Common myeloid progenitor, CD34-positive (primary cell): ENCODE measurements at places on chromosomes 7 and 10.

- DNase-seq = no peak
These were observed 1.6 kb downstream of the SUV39H2 start for GRCh38 chr10:14880229-14880628.

- DNase-seq = no peak
These were observed 63.8 kb upstream of the NPS start for GRCh38 chr10:127485153-127485857.

DNA sequence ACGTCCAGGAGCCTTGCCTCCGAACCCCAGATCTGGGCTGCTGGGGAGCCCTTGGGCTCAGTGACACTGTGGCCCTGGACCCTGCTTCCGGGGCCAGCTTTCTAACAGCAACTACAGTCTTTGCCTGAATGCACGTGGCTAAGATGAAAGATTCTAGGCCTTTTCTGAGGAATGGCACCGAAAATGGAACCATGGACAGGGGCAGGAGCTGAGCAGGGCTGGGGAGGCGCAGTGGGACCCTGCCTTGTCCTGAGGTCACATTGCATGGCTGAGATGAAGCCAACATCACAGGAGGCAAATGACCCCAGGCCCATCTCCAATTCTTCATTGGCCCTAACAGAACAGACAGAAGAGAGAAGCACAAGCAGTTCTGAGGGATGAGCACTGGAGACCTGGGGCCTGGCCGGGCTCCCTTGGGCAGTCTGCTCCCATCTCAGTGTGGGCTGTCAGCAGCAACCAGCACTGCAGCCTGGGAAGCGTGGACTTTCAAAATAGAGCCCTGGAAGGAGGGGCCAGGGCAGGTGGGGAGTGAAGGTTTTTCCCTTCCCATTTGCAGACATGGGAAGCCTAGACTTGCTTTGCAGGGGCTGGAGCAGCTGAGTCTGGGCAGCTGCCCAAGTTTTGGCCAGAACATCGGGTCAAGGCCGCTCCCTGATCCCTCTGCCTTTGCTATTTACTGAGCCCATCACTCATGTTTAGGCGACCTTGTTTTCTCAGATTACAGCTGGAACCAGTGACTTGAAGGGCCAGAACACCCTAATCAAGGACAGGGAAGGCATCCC, 114.4 kb upstream of the TCERG1L start:
- no peak for DNase-seq

DNA sequence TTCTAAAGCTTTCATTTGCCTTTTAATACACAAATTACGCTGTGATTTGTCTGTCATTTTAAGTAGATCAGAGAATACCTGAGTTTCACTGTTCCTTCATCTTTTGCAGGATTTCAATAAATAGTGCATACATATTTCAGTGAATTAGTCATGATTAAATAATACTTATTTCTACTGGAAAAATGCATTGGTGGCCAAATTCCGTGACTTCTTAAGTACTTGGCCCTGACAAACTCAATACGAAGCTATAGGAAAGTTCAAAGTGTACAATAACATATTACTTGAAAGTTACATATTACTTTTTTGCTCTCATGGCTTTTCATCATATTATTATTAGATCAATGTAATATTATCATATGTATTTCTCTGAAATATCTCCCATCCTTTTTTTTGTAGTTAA, 16.1 kb upstream of the PLXDC2 start:
- no peak for DNase-seq

DNA sequence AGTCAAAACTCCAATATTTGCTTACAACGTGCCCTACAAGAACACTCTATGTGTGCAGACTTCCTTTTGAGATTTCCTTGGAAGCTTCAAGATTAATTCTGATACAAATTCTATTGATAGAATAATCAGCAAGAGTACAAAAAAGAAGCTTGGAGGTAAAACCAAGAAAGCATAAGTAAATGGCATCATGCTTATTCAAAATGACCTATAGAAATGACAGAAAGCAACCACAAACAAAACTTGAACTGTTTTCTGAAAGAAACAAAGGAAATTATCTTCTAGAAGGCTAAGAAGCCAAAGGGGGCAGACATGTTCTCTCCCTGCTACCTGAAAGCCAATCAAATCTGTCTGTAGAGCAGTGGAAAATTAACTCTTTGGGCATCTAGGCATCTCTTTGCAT, 73.0 kb downstream of the CTNNA3 start:
- DNase-seq = no peak

DNA sequence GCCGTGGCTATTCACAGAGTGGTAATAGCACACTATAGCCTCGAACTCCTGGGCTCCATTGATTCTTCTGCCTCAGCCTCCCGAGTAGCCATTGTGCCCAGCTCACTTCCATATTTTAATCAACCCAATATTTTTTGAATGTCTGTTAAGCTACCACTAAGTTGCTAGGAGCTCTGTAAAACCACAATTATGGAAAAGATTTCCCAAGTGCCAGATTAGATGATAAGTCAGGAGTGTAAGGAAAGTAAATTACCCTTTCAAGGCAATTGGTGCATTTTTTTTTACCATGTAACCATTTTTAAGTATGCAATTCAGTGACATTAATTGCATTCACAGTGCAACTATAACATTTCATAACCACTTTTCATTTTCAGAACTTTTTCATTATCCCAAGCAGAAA, 87.5 kb upstream of the GATAD1 start:
- no peak for DNase-seq

DNA sequence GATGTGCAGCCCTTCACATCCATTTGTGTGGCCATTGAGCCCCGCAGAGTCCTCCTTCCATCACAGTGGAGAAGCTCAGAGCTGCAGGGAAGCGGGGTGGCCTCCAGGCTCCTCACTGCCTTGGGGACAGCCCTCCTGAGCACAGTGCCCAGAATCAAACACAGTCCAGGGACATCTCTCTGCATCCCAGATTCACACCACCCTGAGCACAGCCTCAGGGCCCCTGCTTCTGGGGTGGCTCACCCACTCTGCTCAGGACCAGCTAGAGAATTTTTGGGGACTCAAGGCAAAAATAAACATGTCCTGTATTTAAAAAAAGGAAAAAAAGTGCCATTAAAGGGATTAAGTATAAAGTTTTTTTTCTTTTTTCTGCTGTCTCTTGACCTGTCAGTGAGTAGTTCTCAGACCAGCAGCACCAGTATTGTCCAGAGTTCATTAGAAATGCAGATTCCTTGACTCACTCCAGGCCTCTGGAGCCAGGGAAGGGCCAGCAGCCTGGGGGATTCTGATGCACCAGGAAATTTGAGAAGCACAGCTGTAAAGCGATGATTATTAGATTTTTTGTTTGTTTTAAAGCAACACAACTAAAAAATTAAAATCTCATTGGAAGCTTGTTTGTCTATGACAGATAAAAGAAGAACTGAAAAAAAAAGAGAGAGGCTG, 61.6 kb downstream of the ARHGAP22 start:
- no peak for DNase-seq

GRCh38 chr7:45986355-45987298, 65.6 kb upstream of the IGFBP3 start:
- DNase-seq = no peak

GRCh38 chr10:103077491-103078308, 115.4 kb downstream of the NT5C2 start:
- DNase-seq = no peak

GRCh38 chr10:3666525-3667302, 118.3 kb downstream of the KLF6 start:
- peak; percentile 75 for DNase-seq

GRCh38 chr7:117402109-117402508, 25.2 kb downstream of the ASZ1 start:
- no peak for DNase-seq

DNA sequence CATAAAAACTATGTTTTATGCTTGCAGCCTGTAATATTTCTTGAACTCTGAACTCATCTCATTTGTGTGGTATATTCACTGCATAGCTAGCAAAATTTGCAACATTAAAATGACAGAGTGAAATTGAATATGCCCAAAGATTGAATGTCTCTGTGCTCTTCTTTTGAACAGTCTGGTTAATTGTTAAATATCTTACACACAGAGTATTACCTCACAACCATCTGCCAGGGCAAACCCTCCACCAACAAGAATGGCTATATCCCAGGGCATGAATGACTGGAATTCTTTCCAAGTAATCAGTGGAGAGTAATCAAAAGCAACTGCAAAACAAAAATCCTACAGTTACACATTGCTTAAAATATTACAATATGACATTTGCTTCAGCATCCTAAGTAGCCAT, 76.9 kb downstream of the SLC13A1 start:
- DNase-seq = no peak

GRCh38 chr10:108560488-108560887, 1362.8 kb downstream of the XPNPEP1 start:
- DNase-seq = no peak

GRCh38 chr7:77488986-77489385, 48.1 kb upstream of the PTPN12 start:
- no peak for DNase-seq

DNA sequence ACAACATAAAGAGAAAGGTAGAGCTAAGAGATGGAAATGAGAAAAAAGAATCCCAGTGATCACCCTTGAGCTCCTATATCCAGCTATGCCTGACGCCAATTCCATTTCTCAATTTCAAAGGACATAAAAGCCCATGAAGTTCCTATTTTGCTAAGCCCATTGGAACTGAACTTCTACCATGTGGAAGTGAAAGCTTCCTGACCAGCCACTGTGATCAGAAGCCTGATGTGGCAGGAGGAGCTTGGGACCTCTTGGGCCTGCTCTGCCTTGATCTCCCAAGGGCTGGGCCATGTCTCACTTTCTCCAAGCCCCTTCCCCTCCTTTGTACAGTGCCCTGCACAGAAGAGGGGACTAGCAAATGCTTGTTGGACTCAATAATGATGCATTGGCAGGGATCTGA, 52.7 kb downstream of the PRLHR start:
- no peak for DNase-seq

DNA sequence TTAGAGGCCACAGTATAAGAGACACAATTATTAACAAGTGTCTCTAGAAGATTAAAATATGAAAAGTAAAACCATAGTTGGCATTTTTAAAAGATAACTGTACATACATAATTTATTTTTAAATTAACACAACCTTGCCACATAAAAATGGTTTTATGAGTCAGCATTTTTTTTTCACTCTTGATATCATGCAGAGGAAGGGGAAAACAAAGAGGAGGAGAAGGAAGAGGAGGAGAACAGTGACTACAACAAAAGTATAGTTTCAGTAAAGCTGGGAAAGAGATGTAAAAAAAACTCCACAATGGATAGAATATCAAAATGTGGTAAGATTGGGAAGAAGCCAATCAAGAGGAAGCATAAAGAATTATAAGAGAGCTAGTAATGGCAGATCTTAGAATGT, 34.0 kb downstream of the CH25H start:
- DNase-seq = no peak

GRCh38 chr10:73117976-73118743, 7.9 kb downstream of the NUDT13 start:
- no peak for DNase-seq

DNA sequence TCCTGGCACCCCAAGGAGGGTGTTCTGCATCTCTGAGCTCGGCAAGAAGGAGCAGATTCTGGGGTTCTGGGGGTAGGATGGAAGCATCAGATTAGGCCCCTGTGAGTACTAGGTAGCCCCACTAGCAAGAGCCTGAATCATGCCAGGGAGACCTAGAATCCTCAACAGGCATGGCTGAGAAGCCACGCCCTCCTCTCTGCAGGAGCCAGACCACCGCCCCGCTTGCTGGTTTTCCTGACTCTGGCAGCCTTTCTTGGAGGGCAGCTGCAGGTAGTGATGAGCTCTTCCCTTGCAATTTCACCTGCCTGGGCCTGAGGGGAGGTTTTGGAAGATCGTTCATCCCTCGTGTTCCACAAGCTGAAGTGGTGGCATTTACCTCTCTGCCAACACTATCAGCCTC, 68.9 kb upstream of the PRLHR start:
- no peak for DNase-seq

DNA sequence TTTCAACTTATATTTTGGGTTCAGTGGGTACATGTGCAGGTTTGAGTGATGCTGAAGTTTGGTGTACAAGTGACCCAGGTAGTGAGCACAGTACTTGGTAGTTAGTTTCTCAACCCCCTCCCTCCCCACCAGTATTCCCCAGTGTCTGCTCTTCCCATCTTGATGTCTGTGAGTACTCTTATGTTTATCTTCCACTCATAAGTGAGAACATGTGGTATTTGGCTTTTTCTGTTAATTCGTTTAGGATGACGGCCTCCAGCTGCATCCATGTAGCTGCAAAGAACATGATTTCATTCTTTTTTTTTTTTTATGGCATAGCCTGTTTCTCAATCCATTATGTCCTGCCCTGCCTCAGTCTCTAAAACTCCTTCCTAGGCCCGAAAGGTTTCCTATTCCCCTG, 222.1 kb downstream of the WDR37 start:
- no peak for DNase-seq

DNA sequence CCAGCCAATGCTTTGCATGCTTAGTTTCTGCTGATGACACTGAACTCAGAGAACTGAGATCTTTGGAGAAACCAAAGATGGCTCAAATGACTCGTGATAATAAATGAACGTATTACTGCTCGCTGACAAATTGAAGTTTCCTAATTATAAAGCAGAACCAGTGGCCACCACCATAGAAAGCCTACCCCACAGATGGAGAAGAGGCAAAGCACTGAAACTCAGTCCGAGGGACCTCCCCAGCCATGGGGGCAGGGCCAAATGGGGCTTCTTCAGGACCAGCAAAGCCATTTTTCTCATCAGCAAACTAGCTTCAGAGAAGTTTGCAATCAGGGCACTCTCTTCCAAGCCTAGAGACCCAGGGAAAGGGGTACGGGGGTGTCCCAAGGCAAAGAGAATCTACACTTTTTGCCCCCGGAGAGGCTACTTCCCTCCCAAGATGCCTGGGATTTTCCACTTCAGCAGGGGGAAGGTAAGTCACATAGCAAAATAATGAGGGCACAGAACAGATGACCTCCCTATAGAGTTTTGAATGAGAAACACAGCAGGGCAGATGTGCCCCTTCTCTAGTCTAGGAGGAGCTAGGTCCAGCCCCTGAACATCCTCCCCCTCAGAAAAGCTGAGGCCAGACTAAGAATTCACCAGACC, 4.3 kb upstream of the IL6 start:
- no peak for DNase-seq

DNA sequence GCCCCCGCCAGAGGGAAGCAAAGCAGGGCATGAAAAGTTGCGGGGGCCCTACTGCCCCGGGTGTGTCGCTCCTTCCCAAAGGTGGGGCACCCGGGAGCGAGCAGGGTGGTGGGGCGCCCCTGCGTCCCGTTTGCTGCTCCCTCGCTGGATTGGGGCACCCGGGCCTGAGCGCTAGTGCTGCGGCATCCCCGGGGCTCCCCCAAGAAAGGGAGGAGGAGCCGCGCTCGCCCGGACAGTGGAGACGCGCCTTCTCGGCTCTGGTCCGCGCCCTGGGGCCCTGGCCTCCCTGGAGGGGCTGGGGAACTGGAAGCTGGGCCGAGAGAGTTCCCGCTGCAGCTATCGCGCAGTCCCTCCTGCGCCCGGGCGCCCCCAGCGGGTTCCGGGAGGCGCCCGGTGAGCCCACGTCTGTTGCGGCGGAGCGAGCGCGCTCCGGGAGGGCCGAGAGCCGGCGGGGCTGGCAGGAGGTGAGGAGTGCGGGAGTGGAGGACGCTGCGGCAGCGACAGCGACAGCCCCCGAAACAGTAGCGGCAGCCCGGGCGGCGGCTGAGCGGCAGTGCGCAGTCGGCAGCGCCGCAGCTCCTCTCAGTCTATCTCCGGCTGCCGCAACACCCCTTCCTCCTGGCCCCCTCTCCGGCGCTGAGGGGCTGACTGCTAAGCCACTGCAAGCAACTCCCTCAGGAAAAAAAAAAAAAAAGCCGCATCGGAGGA, 504 bp upstream of the BMPER start:
- DNase-seq = peak; percentile 61
